NCI-H2081 treated with DMSO at 0.1 percent for 48 hours (cell line): ENCODE measurements at places on chromosomes 3 and 15.

DNA sequence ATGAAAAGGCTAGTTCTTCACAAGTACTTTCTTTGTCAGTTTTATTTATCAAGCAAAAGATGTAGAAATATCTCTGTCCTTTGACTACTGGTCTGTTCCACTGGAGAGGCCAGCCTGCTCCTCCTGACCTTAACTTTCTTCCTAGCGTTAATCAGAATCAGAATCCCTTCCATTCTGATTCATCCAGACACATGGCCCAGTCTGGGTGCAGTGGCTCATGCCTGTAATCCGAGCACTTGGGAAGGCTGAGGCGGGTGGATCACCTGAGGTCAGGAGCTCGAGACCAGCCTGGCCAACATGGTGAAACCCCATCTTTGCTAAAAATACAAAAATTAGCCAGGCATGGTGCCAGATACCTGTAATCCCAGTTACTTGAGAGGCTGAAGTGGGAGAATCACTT lies 32.0 kb upstream of the MANF start:
- no peak for DNase-seq

DNA sequence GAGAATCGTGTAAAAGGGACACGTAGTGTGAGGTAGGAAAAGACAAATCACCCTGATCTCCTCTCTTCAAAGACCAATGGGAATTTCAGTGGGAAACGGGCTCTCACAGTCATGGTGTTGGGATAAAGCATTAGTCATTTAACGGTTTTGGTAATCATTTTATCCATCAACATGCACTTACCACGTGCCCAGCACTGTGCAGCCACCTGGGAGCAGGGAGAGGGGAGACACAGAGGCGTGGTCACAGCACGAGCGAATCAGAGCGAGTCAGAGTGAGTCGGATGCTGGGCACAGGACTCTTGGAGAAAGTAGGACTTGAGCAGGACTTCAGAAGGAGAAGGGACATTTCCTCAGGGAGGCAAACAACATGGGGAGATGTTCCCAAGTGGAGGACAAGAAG lies 130.8 kb downstream of the MINAR1 start:
- no peak for DNase-seq

DNA sequence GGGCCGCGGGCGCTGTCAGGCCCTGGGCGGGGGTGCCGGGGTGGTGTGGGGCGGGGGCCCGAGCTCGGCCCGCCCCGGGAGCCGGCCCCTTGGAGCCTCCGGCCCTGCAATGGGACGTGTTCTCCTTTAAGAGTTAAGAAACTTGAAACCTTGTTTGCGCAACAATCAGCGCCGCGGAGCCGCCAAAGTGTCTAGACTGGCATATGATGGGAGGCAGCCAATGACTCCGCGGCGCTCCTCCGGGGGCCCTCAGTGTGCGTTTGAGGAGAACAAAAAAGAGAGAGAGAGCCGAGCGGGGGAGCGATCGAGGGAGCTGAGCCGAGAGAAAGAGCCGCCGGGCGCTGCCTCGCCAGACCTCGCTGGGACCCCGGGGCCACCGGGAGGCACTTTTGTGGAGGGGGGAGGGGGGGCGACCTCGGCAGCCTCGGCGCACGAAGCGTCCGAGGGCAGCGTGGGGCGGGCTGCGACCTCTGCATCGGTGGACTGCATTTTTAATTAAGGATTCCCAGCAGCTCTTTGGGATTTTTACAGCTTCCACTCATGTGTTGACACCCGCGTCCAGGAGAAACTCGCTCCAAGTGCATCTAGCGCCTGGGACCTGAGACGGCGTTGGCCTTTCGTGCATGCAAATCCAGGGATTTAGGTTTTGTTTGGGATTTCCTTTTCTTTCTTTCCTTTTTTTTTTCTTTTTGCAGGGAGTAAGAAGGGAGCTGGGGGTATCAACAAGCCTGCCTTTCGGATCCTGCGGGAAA lies at the start of gene SMAD6:
Gene SMAD6, plus strand, starts transcription at position 202 of the 752 bp plus-strand sequence. CDS start 1,023 bp downstream, outside the sequence.
- DNase-seq = peak; percentile 79

DNA sequence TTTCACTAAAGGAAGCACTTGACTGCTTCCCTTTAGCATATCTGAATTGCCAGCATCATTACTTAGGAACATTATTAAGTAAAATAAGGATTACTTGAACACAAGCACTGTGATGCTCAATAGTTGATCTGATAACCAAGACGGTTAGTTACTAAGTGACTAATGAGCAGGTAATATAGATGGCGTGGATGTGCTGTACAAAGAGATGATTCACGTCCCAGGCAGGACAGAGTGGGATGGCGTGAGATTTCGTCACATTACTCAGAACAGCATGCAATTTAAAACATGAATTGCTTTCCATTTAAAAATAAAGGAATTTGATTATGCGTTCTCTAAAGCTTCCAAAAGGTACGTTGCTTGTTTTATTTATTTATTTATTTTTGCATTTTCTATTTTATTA lies 240.0 kb upstream of the ARHGEF26 start:
- DNase-seq = no peak

DNA sequence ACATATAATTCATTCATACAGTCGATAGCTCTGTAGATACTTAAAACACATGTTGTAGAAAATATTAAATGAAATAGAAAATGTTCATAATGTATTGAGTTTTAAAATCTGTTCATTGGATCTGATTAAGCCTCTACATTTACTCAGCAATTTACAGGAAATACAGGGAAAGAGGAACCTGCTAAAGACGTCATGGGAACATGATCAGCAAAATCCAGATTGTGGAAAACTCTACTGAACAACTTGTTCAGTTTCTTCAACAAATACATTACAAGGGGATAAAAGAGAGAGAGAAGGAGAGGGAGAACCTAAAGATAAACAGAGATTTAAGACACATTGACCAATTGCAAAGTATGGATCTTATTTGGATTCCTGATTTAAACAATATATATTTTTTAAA lies 46.7 kb downstream of the KLHL6 start:
- no peak for DNase-seq

DNA sequence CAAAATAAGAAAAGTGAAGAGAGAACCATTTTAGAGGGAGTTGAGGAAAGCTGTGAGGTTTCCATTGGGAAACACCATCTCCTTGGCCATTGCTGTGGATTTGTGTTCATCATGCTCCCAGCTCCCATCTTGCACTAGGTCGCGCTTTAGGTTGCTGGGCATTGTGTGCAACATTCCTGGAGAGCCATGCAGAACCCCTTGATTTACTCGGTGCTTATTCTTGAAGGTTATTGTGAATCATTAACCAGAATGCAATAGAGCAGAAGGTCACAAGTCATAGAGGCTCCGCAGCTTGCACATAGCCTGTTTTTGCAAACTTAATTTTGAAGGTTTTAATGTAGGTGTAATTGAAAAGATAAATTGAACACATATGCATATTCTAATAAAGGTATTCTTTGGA lies 239.2 kb upstream of the IL12A start:
- no peak for DNase-seq

GRCh38 chr3:162337630-162338029 lies 841.0 kb downstream of the OTOL1 start:
- no peak for DNase-seq

- no peak for DNase-seq
Observed at GRCh38 chr3:151199554-151200438, 3.2 kb downstream of the GPR171 start.
